ENCODE measurements at places on chromosomes 6 and 20.

- DNase-seq: peak; percentile 11
Measured at GRCh38 chr20:50381771-50382593, 128.2 kb upstream of the PTPN1 start.

GRCh38 chr20:63703976-63704748 is 3.6 kb downstream of the ARFRP1 start:
- DNase-seq: no peak

DNA sequence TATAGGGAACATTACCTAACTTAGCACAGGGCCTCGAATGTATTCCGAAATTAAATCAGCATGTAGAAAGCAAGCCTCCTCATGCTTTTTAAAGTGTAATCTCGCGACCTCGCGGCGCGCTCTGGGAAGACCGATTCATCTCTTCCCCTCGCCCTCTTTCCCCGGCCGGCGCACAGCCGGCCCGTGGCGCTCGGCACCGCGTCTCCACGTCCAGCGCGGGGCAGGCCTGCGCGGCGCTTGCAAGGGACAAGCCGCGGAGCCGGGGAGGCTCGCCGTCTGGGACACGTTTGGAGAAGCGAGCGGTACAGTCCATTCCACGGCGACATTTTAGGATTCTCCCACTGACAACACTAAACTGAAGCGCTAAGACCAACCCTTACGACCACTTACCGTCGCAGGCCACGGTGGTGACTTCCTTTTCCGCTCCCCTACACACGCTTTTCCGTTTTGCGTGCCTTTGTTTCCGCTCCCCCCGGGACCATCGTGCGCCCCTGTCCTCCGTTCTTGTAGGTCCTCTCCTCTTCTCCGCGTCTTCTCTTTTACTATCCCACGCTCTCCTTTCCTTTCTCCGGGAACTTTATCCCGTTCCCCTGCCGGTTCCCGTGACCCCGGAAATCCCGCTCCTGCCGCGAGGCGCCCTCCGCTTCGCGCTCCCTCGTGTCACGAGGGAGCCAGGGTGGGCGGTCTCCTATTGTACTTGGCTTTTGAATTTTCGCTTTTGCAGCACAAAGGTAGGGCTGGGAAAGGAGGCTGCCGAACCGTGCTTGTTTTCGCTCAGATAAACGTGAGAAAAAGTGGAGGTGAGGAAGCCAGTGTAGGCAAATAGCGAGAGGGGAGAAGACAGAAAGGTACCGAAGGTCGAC is at the start of gene ECHDC1:
TSS of gene ECHDC1 (minus strand) at position 664 of the 863 bp plus-strand sequence. CDS start 12,581 bp downstream, outside the sequence.
- peak; percentile 60 for DNase-seq

DNA sequence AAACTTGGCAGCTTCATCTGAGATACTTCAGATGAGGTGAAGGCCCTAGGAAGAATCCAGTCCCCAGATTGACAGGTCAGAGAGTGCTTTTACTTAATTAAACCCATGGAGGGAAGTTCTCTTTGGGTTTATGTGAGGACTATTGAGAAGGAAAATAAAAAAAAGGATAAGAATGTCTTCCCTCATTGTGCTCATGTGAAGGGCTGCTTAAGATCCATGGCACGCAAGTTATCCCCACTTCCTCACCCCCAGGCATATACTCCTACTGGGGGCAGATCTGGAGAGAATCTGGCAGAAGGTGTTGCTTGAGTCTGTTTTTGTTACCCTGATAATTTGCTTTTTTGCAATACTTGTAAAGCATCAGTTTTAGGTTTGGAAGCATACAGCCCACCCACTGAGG is 322.9 kb upstream of the TFAP2D start:
- no peak for DNase-seq

- DNase-seq: no peak
Measured at GRCh38 chr6:2507521-2508037, 243.1 kb downstream of the MYLK4 start.

DNA sequence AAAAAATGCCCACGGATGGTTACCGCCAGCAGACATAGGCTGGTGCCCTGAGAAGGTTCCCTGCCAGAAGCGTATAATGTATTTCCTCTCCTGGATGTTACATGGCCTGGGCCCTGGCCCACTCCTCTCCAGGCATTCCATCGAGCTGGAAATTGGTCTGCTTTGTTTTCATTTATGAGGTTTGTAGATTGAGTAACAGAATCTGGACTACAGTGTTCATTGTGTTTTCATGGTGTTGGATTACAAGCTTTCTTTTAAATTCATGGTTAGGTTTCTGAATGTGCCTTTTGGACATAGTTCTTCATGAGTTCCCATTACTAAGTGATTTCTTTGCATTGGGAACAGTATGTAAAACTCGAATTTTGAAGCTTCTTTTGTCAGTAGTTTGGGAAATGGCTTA is 6.4 kb downstream of the TIAM2 start:
- DNase-seq: no peak

- no peak for DNase-seq
Measured at GRCh38 chr6:138393871-138394783, 9.9 kb upstream of the HEBP2 start.

All from CD4-positive, alpha-beta T cell treated with Interleukin-6 at 100 ng/mL for 8 hours (primary cell).